Hindlimb muscle (tissue), 1 donor: ENCODE measurements at places on chromosomes 5 and 9.
A peak's percentile ranks its signal among the peaks of the same experiment; 100 is the strongest.

GRCh38 chr5:160159991-160160792 is 40.9 kb upstream of the PWWP2A start:
- DNase-seq, result no peak

DNA sequence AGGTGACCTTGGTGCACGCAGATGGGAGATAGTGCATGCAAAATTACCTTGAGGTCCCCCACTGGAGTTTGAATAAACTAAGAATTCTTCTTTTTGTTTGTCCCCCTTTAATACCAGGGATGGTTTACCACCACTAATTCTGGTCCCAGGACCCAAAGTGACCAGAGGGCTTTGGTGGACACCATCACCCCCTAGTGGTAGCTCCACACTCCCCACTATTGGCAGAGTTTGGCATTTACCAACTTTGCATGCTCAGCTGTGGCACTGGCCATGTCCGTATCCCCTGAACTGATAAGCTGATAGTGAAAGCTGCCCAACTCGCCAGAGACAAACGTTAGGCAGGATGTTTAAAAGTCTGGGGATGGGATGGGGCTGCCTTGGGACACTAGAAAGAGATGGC is 3.3 kb downstream of the ASTN2 start:
- no peak for DNase-seq

- no peak for DNase-seq
These were observed 109.3 kb upstream of the DHFR start for GRCh38 chr5:80763873-80764647.

GRCh38 chr5:658103-658502 is 35.0 kb downstream of the TPPP start:
- DNase-seq, result no peak

GRCh38 chr5:96814041-96814440 is 6.3 kb upstream of the ERAP1 start:
- no peak for DNase-seq

DNA sequence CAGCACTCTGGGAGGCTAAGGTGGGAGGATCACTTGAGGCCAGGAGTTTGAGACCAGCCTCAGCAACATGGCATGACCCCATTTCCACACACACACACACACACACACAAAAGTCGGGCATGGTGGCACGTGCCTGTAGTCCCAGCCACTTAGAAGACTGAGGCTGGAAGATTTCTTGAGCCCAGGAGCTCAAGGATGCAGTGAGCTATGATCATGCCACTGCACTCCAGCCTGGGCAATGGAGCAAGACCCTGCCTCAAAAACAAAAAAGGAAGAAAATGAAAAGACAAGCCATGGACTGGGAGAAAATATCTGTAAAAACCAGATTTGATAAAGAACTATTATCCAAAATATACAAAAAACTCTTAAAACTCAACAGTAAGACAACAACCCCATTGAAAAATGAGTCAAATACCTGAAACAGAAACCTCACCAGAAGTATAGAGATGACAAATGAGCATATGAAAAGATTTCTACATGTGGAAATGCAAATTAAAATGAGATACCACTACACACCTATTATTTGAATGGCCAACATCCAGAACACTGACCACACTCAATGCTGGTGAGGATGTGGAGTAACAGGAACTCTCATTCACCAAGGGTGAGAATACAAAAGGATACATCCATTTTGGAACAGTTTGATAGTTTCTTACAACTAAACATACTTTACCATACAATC is 24.7 kb downstream of the DNAJA1 start:
- no peak for DNase-seq

- DNase-seq, result no peak
These were observed 74.0 kb upstream of the RXRA start for GRCh38 chr9:134252084-134252830.

GRCh38 chr5:54088081-54088480 is 222.3 kb downstream of the ARL15 start:
- DNase-seq, result no peak

DNA sequence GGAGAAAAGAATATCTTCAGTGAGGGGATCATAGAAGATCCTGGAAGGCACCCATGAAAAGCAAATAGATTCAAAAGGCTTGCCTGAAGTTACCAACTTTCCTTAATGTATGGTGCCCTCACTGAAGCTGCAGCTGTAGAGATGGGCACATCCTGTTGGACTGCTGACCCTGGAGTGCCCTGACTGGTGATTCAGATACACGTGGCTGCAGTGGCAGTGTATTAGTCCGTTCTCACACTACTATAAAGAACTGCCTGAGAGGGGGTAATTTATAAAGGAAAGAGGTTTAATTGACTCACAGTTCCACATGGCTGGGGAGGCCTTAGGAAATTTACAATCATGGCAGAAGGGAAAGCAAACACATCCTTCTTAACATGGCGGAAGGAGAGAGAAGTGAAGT is 80.3 kb downstream of the OSMR start:
- DNase-seq, result no peak

DNA sequence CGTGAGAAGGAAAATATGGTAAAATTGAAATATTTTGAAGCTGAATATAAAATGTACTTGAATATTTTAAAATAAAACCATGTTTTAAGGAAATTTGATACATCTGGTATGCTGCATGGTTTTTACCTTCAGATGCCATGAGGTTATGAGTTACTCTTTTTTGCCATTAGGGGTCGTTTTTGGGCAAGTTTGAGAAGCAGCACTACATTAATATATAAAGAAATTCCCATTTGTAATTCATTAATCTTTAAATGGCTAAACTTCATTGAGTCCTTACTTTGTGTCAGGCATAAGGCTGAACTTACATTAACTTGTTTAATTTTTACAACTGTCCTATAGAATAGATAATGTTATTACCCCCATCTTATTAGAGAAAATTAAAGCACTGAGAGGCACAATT is 152.3 kb downstream of the KDM4C start:
- no peak for DNase-seq

GRCh38 chr5:66171349-66172344 is 27.5 kb downstream of the SREK1 start:
- DNase-seq, result peak; percentile 29

- peak; percentile 34 for DNase-seq
These were observed 103.3 kb upstream of the TAS2R1 start for GRCh38 chr5:9733486-9733885.

DNA sequence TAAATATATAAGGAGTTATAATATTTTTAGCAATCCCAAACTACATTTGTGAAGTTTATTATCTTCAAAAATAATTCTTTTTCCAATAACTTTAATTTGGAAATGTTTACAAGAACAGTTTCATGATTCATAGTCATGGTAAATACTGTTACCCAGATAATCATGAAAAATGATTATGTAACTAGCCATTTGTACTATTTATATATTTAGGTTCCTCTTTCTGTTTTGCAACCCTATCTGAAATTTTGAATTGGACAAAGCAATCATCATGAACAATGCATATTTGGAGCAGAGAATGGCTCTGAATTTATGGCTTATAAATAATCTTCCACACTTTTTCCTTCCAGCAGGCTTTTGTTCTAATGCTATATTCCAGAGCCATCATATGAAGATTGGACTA is 499.7 kb downstream of the SLCO4C1 start:
- no peak for DNase-seq

DNA sequence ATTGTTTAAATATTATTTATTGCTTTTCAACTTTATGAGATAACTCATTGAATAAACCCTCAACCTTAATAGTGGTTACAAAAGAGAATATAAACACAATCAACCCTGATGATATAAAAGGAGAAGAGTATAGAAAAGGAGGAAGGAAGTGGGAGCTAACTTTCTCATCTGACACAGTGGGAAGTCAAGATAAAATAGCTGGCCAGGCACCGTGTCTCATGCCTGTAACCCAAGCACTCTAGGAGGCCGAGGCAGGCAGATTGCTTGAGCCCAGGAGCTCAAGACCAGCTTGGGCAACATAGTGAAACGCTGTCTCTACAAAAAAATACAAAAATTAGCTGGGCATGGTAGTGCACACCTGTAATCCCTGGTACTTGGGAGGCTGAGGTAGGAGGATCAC is 93.5 kb downstream of the PPP2R2B start:
- DNase-seq, result no peak
